Activated T-helper 1 cell treated with Interleukin-2 at 50 U/mL for 16 hours (primary cell): ENCODE measurements at places on chromosomes 13 and 19.

GRCh38 chr19:55158848-55159749 is 1.6 kb upstream of the TNNI3 start:
- no peak for DNase-seq

- DNase-seq = no peak
Measured at GRCh38 chr13:110368408-110368807, 61.3 kb downstream of the COL4A2 start.

- DNase-seq = no peak
Measured at GRCh38 chr13:76271728-76272232, 614.4 kb downstream of the KCTD12 start.

DNA sequence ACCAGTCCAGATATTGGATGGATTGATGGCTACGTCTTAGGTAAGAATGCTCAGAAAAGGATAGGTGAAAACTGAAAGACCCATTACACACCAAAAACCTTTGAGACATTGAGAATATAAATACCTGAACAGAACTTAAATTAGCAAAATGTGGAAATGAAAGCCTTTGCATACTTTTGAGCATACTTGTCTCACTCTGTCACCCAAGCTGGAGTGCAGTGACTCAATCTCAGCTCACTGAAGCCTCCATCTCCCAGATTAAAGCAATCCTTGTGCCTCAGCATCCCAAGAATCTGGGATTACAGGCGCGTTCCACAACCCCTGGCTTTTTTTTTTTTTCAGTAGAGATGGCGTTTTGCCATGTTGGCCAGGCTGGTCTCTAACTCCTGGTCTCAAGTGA is 695.3 kb downstream of the DACH1 start:
- DNase-seq = no peak

DNA sequence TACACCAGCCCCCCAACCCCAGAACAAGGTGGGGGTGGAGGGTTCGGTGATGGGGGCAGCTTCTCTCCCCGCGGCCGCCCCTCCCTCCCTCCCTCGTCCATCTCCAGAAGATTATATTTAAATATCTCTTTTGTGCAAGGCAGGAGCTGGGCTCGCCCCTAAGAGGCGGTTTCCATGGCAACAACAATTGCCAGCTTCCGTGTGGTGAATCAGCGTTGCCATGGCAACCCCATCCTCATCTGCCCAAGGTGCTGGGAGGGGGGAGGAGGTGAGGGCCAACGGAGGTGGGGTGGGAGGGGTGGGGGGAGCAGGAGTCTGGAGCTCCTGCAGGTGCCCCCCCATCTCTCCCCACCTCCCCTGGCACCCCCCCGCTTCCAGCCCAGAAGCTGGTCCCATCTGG is 46.4 kb downstream of the CELF5 start:
- DNase-seq = peak; percentile 17

GRCh38 chr19:45526971-45527370 is 19.7 kb downstream of the VASP start:
- DNase-seq = no peak

- DNase-seq = no peak
Measured at GRCh38 chr13:48138270-48138669, 43.4 kb upstream of the MED4 start.

DNA sequence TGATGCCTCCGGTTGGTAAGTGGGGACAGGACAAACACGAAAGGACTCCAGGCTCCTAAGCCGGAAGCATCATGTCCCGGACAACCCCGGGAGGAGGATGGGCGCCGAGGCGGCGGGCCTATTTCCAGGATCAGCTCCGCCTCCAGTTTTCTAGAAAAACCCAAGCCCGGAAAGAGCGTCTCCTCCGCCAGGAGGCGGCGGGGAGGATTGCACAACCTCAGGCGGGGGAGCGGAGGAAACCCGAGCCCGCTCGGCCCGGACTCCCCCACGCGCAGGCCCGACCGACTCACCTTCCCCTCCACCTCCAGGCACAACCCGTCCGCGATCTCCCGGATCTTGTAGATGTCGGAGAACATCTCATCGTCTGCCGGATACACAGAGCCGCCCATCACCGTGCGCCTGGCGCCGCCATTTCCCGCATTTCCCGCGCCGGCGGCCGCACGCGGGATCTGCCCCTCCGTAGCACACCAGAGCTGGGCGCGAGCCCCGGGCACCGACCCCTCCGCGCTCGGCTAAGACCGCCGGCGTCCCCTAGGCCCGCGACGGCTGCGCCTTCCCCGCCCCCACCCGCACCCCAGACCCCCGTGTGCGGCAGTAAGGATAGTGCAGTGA is 455 bp downstream of the TPT1 start:
- DNase-seq = peak; percentile 73

DNA sequence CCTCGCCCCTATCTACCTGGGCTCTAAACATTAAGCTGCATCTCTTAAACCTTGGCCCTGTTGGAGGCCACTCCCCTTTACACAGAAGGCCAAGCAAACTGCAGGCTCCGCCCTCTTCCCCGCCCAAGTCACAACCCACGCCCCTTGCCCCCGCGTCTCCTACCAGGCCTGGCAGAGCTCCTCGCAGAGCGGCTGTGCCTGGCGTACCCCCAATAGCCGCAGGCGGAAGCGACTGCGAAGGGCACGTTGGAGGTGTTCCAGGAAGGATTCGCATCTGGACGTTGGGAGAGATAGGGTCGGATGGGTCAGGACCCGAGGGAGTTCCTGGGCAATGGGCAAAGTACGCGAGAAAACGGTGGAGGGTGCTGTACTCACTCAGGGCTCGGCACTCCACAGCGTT is 5.9 kb downstream of the RTBDN start:
- no peak for DNase-seq

DNA sequence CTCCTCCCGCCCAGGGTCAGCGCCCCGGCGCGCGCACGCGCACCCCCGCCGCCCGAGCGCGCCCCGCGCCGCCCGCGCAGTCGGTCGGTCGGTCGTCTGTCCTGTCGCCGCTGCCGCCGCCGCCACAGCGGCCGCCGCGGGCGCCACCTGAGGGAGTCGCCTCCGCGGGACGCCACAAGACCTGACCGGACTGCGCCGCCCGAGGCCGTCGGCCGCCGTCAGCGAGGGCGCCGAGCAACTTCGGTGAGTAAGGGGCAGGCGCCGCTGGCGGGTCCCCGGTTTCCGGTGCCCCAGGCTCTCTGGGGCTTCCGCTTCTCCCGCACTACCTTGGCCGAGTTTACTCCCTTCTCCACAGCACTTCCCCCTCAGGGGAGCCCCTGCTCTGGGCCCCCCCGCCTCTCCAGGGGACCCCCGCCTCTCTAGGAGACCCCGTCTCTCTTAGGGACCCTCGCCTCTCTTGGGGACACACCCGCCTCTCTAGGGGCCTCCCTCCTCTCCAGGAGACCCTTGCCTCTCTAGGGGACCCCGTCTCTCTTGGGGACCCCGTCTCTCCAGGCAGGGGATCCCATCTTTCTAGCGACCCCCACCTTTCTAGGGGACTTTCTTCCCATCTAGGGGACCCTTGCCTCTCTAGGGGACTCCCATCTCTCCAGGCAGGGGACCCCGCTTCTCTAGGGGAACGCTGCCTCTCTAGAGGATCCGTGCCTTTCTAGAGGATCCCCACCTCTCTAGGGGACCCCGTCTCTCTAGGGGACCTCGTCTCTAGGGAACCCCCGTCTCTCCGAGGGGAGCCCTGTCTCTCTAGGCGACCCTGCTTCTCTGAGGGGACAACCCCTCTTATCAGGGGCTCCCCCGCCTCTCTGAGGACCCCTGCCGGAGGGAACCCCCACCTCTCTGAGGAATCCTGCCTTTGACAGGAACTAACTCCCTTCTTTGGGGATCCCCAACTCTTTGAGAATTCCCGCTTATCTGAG is 19.3 kb upstream of the GATAD2A start:
- DNase-seq = peak; percentile 55

- DNase-seq = no peak
Measured at GRCh38 chr19:21833733-21834132, 2.2 kb downstream of the ZNF43 start.

- no peak for DNase-seq
Measured at GRCh38 chr19:23547816-23548430, 139.1 kb downstream of the ZNF675 start.

- DNase-seq = no peak
Measured at GRCh38 chr13:50334944-50335343, 319.7 kb downstream of the KCNRG start.

DNA sequence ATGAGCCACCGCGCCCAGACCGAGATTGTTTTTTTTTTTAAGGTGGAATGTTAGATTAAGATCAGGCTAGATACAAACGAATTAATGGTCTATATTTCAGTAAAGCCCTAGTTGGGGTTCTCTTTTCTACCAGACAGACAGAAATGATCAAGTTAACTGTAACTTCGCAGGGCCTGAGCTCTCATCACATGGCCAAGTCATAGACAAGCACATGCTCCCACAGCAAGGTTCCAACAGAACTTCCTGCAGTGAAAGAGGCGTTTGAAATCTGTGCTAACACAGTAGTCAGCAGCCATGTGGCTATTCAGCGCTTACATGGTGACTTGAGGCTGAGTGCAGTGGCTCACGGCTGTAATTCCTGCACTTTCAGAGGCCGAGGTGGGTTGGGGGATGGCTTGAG is 34.7 kb upstream of the SEMA6B start:
- DNase-seq = no peak

GRCh38 chr19:13154241-13154778 is 4.1 kb downstream of the IER2 start:
- DNase-seq = no peak

GRCh38 chr19:14559916-14560775 is 11.7 kb downstream of the NDUFB7 start:
- DNase-seq = no peak

- no peak for DNase-seq
Measured at GRCh38 chr13:58879114-58879513, 1247.6 kb downstream of the PCDH17 start.

DNA sequence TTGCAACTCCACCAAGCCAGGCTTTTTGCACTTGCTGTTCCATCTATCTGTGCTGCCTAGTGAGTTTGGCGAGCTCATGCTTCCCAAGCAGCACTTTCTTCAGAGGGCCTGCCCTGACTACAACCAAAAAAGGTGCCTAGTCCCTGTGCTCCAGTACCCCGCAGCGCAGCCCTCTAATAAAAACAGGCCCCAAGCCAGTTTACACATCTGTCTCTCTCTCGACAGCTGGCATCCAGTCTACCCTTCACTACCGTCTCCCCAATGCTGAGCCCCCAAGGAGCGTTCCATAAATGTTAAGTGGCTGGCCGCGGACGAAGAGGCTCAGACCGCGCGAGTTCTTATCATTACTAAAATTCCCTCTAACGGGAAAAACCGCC is 512 bp downstream of the MED4 start:
- DNase-seq = no peak

DNA sequence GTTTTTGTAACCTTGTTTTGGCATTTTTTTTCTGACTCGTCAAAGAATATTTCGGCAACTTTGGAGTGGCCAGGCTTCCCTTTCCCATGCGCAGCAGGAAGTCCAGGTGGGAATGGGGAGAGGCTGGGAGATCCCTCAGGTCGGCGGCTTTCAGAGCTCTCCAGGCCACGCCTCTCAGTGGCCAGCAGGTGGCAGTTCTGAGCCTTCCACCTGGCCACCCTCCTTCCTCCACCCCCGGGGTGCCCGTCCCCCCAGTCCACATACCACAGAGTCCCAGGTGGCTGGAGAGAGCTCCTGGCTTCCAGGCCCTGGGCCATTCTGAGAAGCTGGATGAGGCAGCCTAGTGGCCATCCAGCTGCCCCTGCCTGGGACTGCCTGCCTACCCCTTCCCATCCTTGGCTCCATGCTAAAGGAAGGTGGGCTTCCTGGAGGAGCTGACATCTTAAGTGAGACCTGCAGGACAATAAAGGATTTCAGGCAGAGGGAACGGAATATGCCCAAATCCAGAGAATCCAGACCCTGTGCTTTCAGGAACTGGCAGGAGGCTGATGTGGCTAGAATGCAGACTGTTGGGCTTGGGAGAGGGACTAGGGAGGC is 46.3 kb downstream of the CCNE1 start:
- DNase-seq = no peak
